NCI-H1436 treated with DMSO at 0.1 percent for 48 hours (cell line): ENCODE measurements at places on chromosomes 6 and 20.
A peak's percentile ranks its signal among the peaks of the same experiment; 100 is the strongest.

GRCh38 chr6:34527751-34528670 is 28.1 kb downstream of the SPDEF start:
- no peak for DNase-seq

- DNase-seq: no peak
These were observed 29.1 kb downstream of the ZDHHC14 start for GRCh38 chr6:157410045-157410444.

- no peak for DNase-seq
These were observed 475.8 kb upstream of the JARID2 start for GRCh38 chr6:14770040-14770439.

- peak; percentile 52 for DNase-seq
These were observed 212.7 kb upstream of the AGPAT4 start for GRCh38 chr6:161486361-161487216.

DNA sequence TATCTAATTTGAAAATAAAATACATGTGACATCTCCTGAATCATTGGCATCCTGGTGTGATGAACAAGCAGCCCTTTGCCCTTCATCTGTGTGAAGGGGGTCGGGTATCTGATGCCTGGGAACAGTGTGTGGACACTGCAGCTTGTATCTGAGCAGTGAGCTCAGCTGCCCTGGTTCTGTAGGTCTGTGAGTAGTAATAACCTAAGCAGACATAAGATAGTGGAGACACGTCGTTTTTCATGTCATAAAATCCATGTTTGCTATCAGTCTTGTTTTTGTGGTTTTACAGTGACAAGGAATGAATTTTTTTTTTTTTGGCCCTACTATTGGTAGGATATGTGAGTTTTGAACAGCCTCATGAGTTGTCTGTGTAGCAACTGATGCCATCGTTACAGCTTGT is 133.0 kb downstream of the JARID2 start:
- no peak for DNase-seq

- no peak for DNase-seq
These were observed 2.7 kb downstream of the FOXQ1 start for GRCh38 chr6:1314617-1315016.

- DNase-seq: no peak
These were observed 60.2 kb downstream of the EZR start for GRCh38 chr6:158758941-158759479.

GRCh38 chr6:140168365-140168764 is 793.9 kb upstream of the CITED2 start:
- no peak for DNase-seq
